ENCODE measurements at places on chromosomes 6 and 20.

DNA sequence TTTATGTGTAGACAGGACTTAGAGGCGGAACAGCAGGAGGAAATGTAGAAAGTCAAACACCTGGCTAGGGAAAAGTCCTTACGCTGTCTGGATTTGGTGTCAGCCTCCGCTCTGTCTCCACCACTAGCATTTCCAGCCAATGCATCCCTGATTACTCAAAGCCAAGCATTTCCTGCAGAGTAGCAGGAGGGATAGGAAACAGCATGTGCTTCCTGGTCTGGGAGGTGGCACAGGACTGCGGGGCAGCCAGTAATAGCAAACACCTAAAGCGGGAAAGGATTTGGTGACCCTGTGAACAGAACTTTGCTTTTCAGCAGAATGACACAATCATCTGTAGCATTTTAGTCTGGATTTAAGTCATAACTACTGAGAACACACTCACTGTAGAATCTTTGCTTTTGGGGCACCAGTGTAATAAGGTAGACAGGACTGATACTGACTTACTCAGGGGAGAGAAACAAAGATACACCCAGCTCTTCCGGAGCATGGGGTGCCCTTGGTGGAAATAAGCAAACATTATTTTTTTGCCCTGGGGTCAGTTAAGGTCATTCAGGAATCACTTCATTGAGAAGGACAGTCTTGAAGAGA is 133.3 kb upstream of the AHI1 start:
- DNase-seq = no peak

- DNase-seq = no peak
Observed at GRCh38 chr6:10696655-10697054, 1.9 kb downstream of the PAK1IP1 start.

DNA sequence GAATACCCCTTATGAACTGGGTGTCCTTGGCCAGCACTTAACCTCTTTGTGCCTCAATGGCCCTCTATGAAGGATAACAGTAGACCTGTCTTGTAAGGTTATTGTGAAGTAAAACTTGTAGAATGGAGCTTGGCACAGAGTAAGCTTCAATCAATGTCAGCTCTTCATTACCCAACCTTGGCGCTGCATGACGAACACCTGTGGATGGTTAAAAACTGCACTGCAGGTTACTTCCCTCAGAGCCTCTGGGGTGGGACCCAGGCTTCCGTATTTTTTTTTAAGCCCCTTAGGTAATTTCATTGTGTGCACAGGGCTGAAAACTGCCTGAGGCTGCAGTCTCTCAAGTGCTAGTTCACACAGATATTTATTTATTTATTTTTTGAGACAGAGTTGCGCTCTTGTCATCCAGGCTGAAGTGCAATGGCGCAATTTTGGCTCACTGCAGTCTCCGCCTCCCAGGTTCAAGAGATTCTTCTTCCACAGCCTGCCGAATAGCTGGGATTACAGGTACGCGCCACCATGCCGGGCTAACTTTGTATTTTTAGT is 42.8 kb upstream of the SLC23A2 start:
- no peak for DNase-seq

DNA sequence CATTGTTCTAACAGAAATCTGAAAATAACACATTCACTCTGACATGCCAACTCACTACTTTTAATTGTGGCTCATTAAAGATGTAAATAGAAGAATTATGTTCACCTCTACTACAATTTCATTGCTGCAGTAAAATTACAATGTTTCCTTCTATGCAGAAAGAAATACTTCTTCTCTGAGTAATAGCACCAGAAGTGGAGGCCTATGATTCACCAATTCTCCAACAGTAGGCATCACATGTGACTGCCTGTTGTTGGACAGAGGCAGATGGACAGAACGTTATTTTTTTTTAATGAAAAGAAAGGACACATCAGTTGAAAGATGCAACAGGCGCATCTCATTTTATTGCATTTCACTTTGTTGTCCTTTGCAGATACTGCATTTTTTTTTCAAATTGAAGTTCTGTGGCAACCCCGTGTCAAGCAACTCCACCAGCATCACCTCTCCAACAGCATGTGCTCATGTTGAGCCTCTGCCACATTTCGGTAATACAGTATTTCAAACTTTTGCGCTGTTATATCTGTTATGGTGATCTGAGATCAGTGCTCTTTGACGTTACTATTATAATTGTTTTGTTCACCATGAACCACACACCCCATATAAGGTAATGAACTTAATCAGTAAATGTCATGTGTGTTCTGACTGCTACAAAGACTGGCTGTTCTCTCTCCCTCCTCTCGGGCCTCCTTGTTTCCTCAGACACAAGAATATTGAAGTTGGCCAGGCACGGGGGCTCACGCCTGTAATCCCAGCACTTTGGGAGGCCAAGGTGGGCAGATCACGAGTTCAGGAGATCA is 121.4 kb downstream of the ATXN1 start:
- DNase-seq = no peak

DNA sequence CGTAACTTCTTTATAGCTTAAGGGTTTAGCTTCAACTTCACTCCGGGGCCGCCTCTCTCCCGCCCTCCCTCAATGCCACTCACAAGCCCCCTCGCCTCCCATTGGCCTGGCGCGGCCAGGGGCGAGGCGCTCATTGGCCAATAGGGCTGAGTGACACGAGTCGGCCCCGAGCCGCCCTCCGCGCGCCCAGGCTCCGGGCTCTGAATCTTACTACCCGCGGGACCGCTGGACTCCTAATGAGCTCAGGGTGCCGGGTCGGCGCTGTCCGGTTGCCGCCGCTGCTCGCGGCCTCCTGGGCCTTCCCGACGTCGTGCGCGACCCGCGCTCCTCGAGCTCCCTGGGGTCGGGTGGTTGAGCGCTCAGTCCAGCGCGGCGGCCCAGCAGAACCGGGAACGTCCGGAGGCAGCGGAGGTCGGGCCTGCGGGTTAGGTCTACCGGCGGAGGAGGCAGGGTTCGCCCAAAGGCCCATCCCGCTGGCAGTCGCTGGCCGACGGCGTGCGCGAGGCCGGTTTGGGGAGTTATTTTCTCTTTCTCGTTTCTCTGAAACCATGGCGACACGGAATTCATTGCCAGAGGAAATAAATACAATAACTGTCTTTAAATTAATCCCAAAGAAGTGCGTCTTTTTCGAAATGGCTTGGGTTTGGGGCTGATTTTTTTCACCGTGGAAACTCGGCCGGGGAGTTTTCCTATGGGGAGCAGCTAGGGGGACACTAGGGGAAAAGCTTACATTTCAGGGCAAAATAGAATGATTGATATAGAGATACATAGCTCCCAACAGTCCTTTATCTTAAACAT is at the start of gene SIM1:
TSS of gene SIM1 (minus strand) at position 19 of the 798 bp plus-strand sequence. CDS start 1,453 bp downstream, outside the sequence.
- no peak for DNase-seq

DNA sequence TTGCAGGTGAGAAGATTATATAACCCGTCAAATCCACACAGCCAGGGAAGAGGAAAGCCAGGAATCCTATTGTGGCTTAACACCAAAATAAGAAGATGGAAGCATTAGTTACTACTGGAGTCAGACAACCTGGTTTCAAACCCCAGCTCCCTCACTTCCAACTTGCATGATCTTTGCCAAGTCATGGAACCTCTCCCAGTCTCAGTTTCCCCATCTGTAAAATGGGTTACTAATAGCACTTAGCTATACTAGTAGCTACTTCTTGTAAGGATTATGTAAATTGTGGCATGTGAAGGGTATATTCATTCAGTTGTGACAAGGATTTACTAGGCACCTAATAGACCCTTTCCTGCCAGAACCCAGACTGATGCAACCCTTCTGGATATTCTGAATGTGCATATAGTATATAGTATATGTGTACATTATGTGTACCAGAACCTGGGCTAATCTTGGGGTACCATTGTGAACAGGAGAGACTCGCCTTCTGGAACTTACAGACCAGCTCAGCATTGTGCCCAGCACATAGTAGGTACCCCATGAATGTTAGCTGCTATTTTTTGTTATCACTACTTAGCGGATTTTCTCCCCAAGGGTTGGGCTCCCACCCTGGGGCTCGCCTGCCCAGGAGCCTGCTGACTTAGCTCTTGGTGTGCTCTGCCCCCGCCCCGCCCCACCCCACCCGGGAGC is 50.3 kb downstream of the JPH2 start:
- DNase-seq = no peak

DNA sequence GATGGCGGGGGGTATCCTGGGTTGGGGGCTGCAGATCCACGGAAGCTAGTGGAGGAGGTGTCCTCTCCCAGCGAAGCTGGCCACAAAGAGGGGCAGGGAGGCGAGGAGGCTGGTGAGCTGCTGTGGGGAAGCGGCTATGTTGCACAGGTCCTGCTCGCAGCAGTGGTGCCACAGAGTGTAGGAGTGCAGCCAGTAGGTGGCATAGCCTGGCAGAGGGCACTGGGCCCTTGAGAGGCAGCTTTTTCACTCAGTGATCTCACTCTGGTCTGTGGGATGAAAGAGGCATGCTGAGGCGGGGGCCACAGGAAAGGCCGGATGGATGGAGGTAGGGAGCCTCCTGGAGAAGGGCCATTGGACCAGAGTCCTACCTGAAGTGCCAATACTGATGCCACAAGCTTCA is 2.9 kb upstream of the LY6G6D start:
- DNase-seq = no peak

GRCh38 chr6:35083507-35083906 is 57.6 kb downstream of the TCP11 start:
- DNase-seq = no peak

GRCh38 chr20:15220778-15221565 is 883.6 kb upstream of the FLRT3 start:
- DNase-seq = no peak

- peak; percentile 20 for DNase-seq
Observed at GRCh38 chr6:104682722-104683643, 176.7 kb downstream of the HACE1 start.

- DNase-seq = peak; percentile 46
Observed at GRCh38 chr6:90233994-90234393, 62.6 kb downstream of the BACH2 start.

DNA sequence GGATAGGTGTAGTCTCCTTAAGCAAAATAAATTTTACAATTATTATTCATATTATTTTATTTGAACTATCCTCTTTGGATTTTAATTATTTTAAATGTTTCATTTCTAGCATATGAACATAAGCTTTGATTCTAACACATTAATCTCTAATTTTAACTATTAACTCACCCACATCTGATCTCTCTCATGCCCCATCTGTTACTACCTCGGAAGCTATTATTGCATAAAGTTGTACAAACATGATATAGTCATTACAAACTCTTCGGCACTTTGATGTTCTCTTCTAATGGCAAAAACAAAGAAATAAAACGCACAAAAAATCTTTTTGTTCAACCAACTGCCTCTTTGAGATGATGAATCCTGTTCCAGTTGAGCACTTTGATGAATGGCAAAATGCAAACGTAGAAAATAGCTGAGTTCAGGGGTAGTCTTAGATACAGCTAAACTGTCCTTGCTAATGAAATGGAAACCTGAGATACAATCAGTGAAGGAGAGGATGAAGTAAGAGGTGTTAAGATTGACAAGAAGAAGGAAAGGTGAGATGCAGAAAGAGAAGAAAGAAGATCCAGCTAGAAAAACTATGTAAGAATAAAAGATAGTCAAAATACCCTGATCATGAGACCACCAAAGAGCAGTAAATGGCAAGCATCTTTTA is 41.1 kb downstream of the EPM2A start:
- DNase-seq = no peak

DNA sequence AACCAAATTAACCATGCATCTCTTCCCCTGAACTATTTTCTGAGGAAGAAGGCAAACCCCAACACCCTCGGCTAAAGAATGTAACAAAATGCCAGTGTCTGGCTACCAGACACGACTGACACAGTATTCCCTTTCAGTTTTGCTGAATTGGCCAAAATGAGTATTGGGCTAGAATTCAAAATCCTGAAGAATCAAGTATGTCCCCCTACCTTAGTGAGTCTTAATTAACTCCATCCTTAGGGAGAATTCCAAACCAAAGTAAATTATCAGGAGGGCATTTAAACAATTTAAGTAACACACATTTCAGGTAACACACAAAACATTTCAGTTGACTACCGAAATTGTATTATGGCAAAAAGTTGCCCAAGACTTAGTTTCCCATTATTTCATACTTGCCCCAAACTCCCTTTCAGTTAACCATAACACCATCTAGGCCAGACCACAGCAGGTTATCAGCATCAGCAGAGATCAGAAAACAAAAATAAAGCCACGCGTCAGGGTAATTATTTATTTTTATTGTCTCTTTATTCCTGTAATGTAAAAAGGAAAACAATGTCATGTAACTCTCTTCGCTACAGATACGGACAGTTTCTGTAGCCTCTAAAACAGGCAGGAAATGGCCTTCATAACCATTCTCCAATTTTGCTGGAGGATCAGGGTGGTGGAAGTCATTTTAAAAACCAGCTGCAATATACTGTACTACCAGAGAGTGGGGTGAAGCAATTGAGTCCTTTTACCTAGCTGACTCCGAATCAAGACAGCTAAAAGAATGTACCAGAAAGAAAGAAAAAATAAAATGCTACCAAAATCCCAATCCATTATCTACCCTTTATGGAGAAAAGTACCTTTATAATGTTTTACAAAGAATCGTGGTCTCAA is 1.9 kb downstream of the SNX5 start:
- no peak for DNase-seq

- no peak for DNase-seq
Observed at GRCh38 chr6:29255530-29255929, 46.0 kb upstream of the OR14J1 start.

DNA sequence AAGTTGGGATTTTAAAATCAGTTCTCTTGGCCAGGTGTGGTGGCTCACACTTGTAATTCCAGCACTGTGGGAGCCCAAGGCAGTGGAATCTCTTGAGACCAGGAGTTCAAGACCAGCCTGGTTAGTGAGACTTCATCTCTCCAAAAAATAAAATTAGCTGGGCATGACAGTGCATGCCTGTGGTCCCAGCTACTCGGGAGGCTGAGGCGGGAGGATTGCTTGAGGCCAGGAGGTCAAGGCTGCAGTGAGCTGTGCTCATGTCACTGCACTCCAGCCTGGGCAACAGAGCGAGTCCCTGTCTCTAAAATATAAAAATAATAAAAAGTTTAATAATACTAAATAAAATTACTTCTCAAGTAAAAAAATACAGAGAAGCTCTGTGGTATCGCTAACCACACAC is 77.5 kb downstream of the FOXA2 start:
- DNase-seq = no peak

- no peak for DNase-seq
Observed at GRCh38 chr20:39524371-39524911, 562.3 kb downstream of the DHX35 start.

DNA sequence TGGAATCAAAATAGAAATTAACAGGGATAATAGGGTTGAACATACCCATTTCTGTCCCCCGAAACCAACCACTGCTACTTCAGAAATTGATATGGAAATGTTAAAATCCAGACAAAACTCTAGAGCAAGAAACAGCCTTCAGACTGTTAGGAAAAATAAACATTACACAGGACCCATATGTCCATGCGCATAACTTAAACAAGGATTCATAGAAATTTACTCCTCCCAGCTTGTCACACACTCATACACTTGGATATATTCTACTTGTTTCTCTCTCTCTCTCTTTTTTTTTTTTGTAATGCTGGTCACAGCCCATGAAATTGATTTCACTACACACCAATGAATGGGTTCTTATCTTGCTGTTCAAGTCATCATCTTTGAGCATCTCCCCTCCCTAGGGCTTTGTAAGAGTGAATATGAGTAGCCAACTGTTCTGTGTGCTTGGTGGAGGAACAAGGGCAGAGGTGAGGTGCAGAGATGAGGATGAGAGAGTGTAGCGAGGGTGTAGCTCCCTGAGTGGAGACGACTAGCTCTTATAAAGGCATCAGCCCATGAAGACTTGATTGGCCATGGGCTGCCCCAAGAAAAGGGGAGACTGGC is 61.8 kb upstream of the MLN start:
- no peak for DNase-seq

- no peak for DNase-seq
Observed at GRCh38 chr6:138772596-138773176, 883 bp upstream of the CCDC28A start.
